Left colon (tissue), 2 donors: ENCODE measurements at places on chromosomes 13 and 19.
A peak's percentile ranks its signal among the peaks of the same experiment; 100 is the strongest.

GRCh38 chr13:91563799-91564198 is 165.4 kb downstream of the GPC5 start:
- DNase-seq, result no peak

DNA sequence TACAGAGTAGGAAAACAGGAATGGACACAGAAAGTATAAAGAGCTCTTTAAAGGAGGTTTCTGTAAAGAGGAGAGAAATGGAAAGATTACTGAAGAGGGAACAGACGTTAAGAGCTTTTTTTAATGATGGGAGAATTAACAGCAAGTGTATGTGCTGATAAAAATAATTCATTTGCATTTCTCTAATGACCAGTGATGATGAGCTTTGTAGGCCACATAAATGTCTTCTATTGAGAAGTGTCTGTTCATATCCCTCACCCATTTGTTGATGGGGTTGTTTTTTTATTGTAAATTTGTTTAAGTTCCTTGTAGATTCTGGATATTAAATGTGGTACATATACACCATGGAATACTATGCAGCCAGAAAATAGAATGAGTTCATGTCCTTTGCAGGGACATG is 40.0 kb downstream of the MYO16 start:
- no peak for DNase-seq

DNA sequence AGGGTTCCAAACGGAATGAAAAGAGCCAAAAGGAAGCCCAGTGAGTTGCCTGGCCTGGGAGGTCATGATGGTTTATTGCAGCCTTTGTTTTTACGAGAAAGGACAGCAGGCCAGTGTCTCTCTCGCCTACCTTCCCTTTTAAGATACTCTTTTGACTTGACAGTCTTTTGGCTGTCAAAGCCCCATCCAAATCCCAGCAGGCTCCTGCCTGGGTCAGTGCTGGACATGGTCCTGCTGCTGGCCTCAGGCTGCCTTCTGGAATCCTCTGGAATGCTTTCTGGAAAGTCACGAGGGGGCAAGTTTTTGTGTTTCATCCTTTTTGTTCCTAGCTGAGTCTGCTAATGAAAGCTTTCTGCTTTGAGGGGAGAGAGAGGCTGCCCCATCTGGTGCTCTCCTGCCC is 444.8 kb downstream of the OLFM4 start:
- DNase-seq, result no peak

DNA sequence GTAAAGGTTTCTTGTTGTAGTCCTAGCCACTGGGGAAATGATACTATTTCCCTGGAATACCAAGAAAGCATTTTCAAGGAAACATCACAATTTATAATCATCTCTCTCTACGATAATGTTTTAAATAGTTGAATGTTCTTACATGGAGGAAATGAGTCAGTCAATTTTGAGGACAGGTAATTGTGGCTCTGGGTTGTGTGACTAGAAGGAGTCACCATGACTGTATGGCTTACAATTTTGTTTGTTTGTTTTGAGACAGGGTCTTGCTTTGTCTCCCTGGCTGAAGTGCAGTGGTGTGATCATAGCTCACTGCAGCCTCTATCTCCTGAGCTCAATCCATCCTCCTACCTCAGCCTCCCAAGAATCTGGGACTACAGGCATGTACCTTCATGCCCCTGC is 47.4 kb downstream of the COG3 start:
- DNase-seq, result no peak

DNA sequence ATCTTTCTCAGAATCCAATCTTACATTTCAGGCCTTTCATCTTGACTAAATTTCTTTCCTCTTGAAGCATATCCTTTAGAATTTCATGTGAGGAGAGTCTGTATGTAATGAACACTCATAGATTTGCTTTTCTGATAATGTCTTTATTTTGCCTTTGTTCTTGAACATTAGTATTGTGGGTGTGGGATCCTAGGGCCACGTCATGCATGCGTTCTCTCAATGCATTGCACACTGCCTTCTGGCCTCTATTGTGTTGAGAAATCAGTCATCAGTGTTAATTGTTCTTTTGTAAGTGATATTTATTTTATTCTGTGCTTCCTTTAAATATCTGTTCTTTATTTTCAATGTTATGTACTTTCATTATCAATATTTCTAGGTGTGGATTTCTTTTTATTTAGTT is 364.9 kb downstream of the OXGR1 start:
- DNase-seq, result no peak

DNA sequence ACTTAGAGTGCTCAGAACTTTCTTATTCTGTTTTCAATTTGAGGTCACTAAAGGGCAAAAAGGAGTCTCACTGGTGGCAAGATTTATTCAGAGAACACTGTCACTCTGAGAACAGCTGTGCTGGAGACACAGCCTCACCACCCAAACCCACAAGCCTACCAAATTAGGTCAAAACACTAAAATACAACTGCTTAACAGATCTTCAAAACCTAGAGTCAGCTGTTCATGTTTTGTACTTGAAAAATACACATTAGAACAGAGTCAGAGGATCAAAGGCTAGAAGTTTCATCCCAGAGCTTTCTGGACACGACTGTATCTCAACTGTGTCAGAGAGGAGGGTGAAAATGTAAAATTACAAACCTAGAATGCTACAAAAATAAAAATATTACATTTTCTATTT is 89.3 kb downstream of the MIPEP start:
- no peak for DNase-seq

GRCh38 chr13:25118378-25118905 is 22.5 kb downstream of the PABPC3 start:
- no peak for DNase-seq

GRCh38 chr19:18562086-18562485 is 4.4 kb downstream of the KXD1 start:
- DNase-seq, result no peak

DNA sequence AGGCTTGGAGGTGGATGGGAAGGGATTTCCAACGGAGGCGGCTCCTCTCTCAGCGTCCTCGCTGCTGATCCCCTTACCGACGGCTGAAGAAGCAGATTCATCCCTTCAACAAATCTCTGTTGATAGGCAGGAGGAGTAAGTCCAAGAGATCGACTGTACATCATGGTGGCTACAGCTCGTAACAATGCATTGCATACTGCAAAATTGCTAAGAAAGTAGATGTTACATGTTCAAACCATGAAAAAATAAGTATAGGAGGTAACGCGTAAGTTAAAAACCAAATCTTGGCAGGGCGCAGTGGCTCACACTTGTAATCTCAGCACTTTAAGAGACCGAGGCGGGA is 468 bp upstream of the SLC39A3 start:
- no peak for DNase-seq

DNA sequence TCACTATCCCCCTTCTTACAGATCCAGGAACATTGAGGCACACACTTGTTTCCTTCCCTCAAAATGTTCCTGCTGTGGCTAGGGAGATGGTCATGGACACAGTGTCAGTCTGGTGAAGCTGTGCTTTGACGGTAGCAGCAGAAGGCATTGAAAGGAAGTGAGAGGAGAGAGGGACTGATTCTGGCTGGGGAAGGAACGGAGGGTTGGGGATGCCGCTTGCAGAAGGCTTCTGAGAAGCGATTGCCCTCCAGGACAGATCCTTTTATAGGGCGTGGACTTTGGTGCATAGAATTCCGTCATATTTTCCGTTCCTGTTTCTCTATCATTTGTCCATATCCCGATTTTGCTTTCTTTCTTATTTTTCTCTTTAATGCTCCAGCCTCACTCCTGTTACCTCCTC is 14.1 kb upstream of the MYH14 start:
- DNase-seq, result no peak

GRCh38 chr13:90652036-90652435 is 695.5 kb upstream of the MIR17HG start:
- no peak for DNase-seq

DNA sequence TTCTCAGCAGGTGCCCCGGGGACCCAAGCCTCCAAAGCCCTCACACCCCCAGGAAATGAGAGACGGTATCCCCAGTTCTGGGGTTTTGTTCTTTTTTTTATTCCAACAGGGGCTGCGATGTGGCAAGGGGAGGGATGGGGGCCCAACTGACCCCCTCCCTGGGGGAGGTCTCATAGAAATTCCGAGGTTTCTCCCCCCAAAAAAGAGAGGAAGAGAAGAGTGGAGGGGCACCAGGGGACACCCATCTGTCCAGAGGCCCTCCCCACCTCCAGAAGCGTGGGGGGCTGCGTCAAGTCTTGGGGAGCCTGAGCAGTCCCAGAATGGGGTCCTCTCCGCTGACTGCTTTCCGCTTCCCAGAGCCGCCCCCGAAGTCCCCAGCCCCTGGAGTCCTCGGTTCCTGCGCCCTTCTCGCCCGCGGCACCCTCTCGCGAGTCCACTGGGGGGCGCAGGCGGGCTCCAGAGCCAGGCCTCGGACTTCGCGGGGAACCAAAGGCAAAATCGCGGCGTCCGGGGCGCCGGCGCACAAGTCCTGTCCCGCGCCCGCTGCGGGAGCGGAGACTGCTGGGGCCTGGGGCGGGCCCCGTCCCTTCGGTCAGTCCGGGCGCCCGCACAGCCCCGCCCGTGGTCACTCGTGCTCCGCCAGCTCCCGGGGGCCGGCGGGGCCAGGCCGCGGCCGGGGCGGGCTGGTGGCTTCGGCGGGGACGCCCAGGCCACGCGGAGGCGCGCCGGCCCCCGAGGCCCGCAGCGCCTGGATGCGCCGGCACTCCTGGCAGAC is 4.4 kb upstream of the ATP1A3 start:
- DNase-seq, result peak; percentile 37

DNA sequence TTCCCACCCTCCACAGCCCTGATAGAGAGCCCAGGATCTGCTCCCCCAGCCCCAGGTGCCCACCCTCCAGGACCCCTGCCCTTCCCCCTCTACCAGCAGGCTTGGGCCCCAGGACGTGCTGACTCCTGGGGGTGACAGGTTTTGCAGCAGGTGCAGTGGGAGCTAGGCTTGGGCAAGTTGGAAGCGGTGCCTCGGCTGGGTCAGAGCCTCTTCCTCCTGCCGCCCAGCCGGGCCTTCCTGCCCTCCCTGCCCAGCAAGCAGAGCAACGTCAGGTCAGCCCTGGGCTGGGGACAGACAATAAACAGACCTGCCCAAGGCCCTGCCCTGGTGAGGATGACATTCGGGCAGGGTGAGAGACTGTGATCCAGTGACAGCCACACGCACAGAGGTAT is 9.2 kb upstream of the NCCRP1 start:
- DNase-seq, result no peak

GRCh38 chr13:74168263-74168675 is 34.1 kb upstream of the KLF12 start:
- no peak for DNase-seq

- DNase-seq, result no peak
Observed at GRCh38 chr19:3599776-3600187, 6.9 kb downstream of the TBXA2R start.

- no peak for DNase-seq
Observed at GRCh38 chr13:111855786-111856185, 211.2 kb upstream of the SOX1 start.

DNA sequence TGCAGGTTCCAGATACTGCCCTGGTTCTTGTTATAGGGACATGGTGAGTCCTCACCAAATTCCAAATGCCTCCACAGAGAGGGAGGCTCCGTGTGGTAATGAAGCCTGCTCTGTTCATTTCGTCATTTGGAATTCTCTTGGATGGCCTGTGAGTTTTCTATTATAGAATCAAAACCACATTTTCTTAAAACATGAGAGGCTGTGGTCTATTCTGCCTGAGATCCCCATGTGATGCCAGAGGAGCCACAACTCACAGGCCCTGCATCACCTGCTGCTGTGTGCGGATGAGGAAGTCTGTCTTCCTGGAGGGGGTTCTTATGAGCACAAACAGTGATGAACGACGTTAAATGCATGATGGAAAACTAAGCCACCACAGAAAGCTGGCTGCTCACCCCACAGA is 264.4 kb downstream of the UQCRFS1 start:
- no peak for DNase-seq

DNA sequence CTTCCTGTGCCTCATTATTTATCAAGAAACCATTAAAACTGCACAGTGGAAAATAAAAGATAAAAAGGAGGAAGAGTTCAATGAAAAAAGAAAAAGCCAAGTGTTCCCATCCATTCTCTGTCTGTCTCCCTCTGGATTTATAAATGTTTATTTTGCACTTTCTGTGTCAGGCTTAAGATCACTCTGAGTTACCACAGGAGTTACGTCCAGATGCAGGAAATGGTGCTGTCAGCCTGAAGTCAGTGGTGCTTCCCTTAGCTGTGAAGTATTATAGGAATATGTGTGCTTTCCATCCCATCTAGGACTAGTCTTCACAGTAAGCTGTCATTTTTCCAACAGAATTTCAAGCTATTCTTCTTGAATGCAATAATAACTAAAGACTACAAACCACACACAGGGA is 420.2 kb downstream of the KCTD12 start:
- no peak for DNase-seq

- no peak for DNase-seq
Observed at GRCh38 chr13:38617936-38618335, 68.9 kb upstream of the FREM2 start.

DNA sequence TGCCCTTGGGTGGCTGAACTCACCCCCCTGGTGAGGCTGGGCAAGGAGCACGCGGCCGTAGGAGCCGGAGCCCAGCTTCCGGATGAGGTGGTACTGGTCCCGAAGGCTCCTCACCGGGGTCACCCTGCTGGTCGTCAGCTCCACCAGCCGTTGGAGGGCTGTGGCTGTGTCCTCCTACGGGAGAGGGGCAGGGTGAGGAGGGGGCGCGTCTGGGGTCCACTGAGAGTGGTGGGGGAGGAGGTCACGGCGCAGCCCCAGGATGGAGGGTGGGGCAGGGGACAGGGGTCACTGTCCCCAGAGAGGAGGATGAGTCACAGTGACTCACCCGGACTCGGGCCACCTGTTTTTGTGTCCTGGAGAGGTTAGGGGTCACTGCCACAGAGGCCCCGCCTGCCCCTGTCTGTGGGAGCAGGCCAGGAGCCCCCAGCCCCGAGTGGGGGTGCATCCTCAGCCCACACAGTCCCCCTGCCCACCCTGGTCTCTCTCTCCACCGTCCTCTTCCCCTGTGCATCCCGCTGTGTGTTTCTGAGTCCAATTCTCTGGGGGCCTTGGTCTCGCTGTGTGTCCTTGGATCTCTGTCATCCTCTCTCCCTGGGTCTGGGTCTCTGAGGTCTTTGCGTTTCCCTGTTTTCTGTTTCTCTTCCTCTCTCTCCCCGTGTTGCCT is 435 bp downstream of the SBK3 start:
- DNase-seq, result no peak
